NCI-H748 treated with DMSO at 0.1 percent for 48 hours (cell line): ENCODE measurements at places on chromosomes 4 and X.
A peak's percentile ranks its signal among the peaks of the same experiment; 100 is the strongest.

DNA sequence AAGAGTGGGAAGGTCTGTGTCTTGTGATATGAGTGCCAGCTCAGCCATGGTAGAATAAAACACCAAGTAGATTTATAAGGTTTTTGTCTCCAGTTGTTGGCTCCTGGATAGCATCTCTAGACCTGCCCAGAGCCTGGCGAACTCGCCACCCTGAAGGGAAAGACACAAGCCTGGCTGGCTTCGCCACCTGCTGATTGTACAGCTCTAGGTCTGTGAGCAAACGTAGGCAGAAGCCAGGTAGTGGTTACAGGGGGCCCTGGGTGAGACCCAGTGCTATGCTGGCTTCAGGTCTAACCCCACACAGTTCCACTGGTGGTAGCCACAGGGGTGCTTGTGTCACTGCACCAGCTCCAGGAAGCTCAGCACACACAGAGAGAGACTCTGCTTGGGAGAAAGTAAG is 100.5 kb downstream of the BLTP1 start:
- no peak for DNase-seq

- DNase-seq, result no peak
These were observed 55.9 kb upstream of the RASSF6 start for GRCh38 chr4:73676136-73676535.

DNA sequence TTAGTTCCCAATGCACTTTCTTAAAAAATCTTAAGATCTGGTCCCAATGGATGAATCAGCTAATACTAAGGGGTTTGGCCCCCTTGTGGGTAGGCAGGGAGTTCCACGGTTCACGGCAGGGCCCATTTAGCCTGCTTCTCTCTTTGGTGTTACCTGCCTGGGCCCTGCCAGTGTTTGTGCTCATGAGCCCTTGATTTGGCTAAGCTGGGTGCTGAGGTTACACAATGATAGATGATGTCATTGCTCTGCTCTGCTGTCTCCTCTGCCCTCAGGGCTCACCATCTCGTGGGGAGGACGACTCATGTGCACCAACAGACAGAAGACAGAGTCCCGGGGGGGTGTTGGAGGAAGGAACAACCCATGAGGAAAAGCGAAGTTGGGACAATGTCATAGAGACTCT is 24.4 kb downstream of the RTL5 start:
- no peak for DNase-seq

DNA sequence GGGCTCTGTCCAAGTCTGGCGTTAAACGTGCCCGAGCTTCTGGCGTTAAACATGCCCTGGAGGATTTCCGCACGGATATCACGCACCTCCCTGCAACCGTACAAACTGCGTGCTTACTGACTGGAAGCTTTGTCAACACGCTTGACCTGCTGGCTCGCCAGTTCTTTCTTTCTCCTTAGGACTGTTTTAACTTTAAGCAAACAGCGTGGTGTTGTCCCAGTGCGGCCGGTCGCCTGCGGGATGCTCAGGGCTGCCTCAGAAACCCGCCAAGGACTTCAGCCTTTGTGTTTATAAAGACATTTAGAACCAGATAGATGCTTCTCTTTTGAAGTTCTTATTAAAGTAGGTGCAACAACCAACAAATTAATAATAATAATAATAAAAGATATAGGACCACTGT is 946.0 kb downstream of the RAB28 start:
- no peak for DNase-seq

GRCh38 chr4:25013756-25014661 is 16.7 kb downstream of the LGI2 start:
- DNase-seq, result no peak

- no peak for DNase-seq
These were observed 146.4 kb upstream of the DCAF8L1 start for GRCh38 chrX:28127662-28128061.

DNA sequence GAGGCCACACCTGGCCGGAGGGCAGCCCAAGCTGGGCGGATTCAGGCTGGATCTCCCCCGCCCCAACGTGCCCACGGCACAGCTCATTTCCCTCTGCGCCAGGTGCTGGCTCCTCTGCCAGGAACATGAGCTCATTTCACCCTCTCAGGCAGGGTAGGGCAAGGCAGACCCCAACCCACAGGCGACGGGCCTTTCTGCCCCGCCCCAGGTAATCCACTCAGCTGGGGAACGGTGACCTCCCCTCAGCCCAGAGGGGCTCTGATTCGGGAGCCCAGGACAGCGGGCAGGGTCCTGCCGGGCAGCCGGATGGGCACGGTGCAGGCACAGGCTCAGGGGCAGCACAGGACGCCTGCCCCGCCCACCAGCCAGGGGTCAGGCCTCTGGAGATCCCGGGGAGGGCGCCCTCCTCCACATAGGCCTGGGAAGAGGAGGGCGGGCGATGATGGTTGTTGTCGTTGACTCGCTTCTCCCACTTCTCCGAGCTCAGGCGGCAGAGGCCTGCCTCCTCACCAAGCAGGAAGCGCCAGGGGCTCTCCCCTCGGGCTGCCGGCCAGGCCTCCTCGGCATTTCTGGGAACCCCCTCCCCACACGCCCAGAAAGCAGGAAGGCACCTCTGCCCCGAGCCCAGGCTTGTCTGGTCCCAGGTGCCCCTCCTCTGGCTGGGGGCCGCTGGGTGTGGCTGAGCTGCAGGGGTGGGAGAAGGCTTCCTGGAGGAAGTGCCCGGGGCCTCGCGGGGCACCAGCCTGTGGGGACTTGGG is 31.1 kb downstream of the TACC3 start:
- DNase-seq, result no peak

GRCh38 chrX:136622568-136622967 is 25.4 kb upstream of the CD40LG start:
- no peak for DNase-seq

DNA sequence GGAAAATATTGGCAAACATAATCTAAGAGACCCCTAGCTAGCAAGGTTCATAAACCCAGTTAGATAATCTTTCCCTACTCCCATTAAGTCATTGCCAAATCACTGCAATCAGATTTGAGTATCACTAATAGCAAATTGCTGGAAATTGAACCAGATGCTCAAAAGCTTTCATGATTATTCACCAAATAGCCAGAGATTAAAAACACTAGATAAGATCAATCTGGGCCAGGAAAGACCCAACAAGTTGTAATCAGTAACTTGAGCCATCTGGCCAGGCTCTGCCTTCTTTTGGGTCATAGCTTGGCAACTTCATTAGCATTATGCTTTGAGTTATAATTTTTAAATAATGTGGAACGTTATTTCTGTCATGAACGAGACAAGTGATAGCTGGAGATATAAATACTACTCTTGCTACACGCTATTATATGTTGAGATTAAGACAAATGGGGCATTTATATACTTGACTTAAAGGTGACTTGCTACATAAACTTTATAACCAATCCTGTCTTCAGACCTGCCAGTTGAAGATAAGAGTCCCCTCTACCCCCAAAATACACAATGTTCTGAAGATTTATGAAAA is 196.6 kb upstream of the EDNRA start:
- no peak for DNase-seq

DNA sequence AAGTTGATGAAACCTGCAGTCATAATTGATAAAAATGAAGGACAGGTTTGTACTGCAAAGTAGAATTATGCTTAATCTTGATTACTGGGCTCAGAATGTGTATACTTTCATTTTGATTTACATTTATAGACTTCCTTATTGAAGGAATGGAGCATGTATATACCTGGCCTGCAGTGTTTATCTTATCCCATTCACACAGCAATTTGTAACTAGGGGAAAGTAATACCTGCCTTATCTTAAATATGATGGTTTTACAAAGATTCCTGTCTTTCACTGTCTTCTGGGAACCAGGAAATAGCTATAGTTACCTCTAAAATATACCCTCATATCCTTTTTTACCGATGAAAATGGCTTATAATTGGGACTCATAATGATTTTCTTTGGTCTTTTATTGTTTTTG is 29.7 kb downstream of the ADD1 start:
- DNase-seq, result no peak

DNA sequence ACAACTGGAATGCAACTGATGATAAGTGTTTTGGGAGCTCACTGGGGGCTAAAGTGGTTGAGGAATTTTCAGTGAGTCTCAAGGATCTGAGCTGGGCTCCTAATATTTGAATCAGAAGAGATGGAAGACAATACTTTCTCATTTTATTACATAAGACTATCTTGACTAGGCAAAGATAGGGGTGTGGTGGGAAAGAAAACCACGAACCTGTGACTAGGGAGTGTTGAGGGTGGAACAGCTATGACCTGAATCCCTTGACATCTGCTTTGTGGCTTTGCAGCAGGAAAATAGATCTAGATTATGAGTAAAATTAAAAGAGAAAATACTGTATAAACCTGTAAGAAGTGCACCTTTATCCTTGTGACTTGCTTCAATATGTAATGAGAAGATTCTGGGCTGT is 295.1 kb upstream of the TEX13A start:
- no peak for DNase-seq

GRCh38 chrX:3763111-3763510 is 49.7 kb upstream of the PRKX start:
- DNase-seq, result no peak

DNA sequence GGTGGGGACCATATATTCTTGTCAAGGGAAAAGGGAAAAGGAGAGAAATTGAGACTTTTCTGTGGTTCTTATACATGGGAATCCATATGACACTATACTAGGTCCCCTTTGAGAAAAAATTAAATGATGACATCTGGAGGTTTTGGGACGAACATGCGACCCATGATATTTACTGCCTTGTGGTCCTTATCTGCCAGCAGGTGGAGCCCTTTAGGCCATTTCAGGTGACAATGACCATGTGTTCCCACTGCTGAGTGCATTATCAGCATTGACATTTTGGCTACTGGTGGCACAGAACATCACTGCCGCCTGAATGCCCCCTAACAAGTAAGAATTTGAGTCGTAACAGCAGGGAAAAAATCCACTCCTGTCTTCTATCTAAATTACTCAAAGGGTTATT is 843.4 kb downstream of the FSTL5 start:
- DNase-seq, result peak; percentile 3

DNA sequence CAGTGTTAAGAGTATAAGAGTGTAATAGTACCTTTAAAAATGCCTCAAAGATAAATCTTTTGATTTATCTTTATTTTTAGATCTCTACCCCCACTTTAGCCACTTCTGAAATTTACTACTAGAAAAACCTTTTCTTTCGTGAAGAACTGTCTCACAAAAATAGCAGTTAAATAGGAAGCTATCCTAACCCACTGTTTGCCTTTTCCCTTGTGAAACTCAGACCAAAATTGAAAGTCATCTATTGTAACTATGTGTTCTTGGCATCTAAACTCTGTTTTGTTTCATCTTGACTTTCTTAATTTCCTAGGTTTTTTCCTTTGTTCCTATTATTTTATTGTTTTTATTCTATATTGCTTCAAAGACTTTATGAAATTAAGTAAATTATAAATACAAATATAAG is 7.8 kb upstream of the TMEM144 start:
- DNase-seq, result no peak

- no peak for DNase-seq
These were observed 6.7 kb upstream of the MID2 start for GRCh38 chrX:107818900-107819521.

DNA sequence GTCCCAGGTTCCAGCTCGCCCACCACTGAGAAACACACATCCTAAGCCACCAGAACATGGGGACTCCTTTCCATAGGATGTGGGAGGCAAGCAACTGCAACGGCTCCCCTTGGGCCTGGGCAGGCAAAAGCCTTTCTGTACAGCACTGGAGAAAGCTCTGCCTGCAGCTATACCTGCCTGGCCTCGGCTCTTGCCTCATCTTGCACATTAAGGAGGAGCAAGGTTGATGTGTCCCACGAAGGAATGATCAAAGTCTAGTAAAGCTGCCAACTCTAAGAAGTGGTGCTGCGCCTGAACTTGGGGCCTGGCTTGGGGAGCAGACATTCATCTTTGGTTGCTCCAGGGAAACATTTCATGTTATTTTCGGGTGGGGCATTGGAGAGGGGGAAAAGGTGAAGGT is 19.6 kb downstream of the CCNG2 start:
- DNase-seq, result no peak

DNA sequence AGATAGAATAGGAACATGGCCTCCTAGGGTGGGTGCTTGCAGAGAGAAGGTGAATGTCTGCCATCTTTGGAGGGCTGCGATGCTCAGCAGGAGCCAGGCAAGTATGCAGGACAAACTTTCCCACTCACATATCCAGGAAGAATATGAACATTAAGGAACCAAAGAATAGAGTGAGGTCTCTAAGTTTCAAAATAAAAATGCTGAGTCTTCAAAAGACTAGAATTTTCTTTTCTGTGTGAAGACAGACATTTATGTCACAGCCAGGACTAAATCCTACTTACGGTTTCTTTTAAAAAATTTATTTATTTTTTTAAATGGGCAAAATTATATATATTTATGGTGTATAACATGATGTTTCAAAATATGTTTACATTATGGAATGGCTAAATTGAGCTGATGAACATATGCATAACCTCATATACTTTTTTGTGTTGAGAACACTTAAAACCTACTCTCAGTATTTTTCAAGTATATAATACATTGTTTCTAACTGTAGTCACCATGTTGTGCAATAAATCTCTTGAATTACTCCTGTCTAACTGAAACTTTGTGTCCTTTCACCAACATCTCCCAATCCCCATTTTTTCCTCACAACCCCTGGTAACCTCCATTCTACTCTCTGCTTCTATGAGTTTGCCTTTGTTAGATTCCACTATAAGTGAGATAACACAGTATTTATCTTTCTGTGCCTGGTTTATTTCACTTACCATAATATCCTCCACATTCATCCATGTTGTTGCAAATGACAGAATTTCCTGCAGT is 177.8 kb upstream of the HAND2 start:
- DNase-seq, result no peak

- no peak for DNase-seq
These were observed at the start of gene KLKB1 for GRCh38 chr4:186227221-186227620. KLKB1 (plus strand) TSS chr4:186227507; CDS start chr4:186228196, 689 bp downstream.

GRCh38 chr4:76087007-76087769 is 12.7 kb downstream of the ART3 start:
- DNase-seq, result peak; percentile 46

DNA sequence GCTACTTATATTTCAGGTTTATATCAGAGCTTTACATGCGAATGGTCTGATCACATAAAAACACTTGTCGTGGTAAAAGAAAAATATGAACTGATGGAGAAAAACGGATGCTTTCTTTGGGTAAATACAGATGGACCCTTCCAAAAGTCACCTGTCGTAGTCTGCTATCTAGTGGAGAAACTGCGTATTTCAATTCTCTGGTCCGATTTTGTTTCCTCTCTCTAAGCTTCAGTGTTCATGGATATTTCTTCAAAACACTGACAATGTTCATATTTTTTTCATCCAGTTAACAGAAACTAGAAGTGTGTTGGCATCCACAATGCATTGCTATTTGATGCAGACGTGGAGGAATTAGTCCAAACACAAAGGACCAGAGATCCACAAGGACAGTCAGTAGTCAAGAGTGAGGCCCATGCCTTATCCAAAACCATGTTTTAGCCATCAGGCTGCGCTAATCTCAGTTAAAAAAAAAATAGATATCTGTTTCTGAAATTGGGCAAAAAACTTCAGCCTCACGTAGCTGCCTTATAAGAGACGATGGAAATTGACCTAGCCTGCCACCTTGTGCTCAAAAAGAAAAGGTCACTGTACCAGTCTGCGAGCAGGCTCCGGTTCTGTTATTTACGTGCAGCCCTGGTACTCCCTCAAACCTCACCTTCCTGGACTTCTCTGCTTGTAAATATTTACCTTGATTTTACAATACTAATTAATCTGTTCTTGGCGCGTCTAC is 16.0 kb downstream of the MEPE start:
- DNase-seq, result peak; percentile 4

- no peak for DNase-seq
These were observed 101.2 kb upstream of the CBLL2 start for GRCh38 chrX:22171287-22172060.
